ENCODE measurements at places on chromosomes 4 and X. TPM values are rescaled to one million over a fixed set of nuclear protein-coding genes. Genes with fewer than 3 reads are reported as not detected.

DCAF12L1 gene
- total RNA-seq, result not detected

CFAP299 gene
- total RNA-seq, result under 0.01 TPM

DNA sequence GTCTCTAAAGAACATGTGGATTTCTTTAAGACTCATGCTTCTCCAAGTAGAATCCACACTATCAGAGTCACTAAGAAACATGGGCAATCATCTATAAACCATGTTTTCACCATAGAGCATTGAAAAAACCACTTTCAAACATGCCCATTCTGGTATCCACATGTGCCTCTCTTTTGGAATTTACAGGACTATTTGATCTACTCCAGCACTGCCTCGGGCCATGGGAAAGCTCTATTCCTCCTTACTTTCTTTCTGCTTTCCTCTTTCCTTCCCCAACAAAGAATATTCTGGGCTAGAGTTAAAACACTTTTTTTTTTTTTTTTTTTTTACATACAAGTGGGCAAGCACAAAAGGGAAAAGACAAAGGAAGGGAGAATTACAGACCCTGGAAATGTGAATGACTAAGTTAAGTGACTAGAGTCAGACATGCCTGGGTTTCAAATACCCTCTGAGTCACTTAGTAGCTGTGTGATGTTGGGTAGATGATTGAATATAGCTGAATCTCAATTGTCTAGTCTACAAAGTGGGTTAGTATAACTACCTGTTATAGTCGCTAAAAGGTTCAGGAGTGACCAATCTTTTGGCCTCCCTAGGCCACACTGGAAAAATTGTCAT lies 847.7 kb upstream of the INTU start:
- no peak for DNase-seq

DNA sequence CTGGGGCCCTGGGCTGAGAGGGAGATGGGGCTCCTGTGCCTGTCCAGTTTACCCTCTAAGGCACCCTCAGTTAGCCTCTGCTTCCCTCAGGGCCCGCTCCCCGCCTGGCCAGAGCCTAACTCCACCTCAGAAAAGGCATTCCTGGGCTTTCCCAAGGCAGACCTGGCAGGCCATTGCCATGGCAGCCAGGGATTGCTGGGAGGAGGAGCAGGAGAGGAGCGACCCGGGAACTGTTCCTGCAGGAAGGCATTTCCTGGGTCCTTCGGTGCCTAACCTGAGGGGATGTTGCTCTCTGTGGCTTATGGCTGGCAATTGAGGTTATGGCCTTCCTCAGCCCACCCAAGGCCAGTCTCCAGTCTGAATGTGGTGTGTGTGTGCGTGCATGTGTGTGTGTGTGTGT lies 131.3 kb downstream of the PJA1 start:
- DNase-seq, result no peak

GRCh38 chr4:146343199-146343598 lies 128.9 kb downstream of the REELD1 start:
- DNase-seq, result no peak

SOWAHB gene
- total RNA-seq, result 0.21 TPM

FGF5 gene
- not detected for total RNA-seq

GRCh38 chr4:111631215-111631999 lies 513.8 kb upstream of the FAM241A start:
- DNase-seq, result no peak

- no peak for DNase-seq
These were observed 60.6 kb downstream of the POLR2B start for GRCh38 chr4:57039345-57039744.

DNA sequence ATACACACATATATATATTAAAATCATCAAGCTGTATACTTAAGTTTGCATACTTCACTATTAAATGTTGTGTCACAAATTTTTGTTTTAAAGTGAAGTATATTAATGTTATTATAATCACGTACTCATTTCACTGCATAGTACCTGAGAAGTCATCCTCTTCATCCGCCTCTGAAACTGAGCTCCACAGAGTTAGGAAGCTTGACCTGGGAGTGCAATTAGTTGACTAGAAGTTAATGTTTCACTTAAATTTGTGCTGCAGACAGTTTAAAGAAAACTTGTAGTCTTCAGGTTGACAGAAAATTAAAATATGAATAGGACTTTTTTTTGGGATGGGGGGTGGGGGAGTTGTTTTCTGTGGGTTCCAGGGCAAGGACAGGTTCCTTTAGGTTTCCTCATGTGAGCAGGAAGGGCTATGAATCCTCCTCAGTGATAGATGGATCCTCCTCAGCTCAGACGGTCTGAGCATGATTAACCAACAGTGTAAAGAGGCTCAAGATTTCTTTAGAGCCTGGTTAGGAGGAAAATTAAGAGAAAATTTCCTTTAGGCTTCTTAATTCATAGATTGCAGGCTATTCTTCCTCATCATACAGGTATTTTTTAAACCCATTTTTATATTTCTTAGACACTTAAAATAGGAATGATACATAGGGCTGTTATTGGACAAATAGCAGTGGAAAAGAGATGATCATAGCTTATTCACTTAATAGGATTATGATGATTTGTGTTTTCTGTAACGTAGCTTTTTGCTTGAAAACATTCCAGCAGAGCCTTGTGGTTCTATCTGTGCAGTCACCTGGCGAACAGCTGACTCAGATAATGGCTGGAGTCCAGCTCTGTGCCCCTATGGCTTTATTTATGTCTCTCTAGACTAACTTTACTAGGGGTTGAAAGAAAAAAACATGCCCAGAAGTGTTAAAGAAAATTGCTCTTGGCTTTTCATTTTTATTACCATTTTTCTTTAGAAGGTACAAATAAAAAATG lies 102.7 kb downstream of the SLC4A4 start:
- DNase-seq, result no peak

- no peak for DNase-seq
These were observed 270.2 kb upstream of the TAPT1 start for GRCh38 chr4:16496501-16496900.

GIMD1 gene
- total RNA-seq, result not detected

DNA sequence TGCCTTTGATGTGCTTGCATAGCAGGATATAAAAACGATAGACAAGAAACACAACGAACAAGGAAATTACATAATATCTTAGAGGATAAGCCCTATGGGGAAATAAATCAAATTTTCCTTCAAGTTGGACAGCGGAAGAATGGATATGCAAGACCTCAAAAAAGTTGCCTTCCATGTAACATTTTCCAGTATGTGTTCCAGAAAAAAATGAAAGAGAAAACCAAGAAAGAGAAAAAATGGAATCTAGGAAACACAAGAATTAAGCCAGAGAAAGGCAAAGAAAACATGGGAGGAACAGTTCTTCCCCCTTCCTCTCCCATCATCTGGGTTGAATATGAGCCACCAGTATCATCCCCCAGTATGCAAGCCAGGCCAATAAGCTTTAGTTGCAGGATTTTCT lies 34.6 kb upstream of the MID1 start:
- no peak for DNase-seq

DNA sequence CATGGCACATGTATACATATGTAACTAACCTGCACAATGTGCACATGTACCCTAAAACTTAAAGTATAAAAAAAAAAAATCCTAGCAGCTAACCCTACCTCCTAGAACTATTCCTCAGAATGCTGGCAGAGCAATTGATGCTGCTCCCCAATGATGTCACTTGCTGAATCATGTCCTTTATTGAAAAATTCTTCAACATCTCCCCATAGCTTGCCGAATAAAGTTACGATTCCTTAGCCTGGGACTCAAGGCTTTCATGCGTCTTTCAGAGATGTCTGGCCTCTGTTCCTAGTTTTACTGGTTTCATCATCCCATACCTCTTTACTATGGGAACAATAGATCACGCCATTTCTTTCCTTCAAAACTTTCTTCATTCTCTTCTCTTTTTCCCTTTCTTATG lies 174.7 kb upstream of the FAT1 start:
- no peak for DNase-seq

CCDC160 gene
- 4.2 TPM for total RNA-seq
